ENCODE measurements at places on chromosomes 4 and X.

DNA sequence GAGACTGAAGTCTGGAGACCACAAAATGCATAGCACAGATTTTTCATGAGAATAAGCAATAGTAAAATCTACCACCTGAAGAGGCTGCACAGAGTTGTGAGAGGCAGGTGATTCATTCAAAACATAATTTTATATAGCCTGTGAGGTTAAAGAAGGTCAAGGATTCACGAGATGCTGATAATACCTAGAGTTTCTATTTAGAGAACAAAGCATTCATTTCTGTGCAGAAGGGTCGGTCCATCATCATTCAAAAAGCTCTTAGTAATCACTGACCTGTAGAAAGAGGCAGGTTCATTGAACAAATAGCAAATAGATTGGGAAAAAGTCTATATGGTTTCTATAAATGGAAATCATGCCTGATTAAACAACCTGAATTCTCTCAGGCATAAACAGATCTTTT, 26.6 kb downstream of the GABRB1 start:
- no peak for DNase-seq

- DNase-seq, result no peak
Measured at GRCh38 chrX:28351801-28352200, 235.4 kb upstream of the IL1RAPL1 start.

GRCh38 chr4:85372966-85373365, 102.0 kb upstream of the ARHGAP24 start:
- no peak for DNase-seq

DNA sequence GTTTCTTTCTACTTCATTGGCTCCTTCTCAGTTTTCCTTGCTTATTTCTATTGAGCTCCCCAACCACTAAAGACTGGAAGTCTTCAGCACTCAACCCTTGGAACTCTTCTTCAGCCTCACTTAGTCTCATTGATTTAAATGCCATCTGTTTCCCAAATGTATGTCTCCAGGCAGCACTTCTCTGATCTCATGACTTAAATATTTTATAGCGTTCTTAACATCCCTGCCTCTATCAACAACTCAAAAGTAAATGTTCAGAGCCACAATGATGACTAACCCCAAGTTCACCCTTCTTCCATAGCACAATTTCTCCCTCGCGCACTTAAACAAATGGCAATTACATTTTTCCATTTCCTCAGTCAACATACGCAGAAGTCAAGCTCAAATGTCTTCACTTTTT, 1393.3 kb downstream of the ARAP2 start:
- DNase-seq, result no peak

- DNase-seq, result no peak
Measured at GRCh38 chrX:150842198-150842685, 56.2 kb downstream of the CD99L2 start.

- no peak for DNase-seq
Measured at GRCh38 chr4:25929298-25929686, 15.3 kb downstream of the SMIM20 start.

DNA sequence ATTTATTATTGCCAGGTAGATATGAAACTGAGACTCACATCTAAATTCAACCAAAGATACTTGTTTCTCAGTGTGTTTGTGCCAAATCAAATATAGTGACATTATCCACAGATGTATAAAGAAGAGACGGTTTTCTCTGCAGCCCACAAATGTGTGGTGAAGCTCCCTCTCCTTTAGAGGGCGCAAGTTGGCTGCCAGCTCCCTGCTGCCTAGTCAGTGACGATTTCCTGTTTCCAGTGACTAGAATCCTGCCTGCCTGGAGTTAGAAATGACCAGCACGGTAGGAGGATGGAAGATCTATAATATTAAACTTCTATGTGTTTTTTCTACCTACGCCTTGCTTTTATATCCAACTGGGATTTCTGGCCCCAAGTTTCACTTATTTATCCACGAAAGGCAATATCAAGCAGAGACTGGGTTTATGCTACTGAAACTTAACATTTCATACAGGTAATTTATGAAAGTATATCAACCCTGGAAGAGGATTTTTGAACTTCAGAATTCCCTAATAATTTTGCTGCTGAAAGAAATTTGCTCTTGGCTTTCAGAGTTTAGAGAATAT, 1793.7 kb upstream of the TENM3 start:
- no peak for DNase-seq

DNA sequence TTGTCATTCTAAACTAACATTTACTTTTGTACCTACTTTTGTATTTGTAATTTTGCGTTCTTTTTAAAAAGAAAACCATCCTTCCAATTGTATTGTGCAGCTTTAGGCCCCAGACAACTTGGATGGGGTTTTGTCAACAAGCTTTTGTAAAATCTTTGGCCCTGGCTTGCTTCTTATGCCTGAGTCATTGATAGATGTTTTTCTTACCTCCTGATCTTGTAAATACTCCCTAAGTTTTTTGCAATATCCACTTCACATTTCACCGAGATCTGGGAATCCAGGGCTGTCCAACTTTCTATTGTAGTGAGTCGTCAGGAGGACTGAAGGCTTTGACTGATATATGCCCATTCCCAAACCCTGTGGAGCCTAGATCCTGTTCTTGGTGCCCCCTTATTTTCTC, 126.9 kb upstream of the GUCY1A1 start:
- no peak for DNase-seq

DNA sequence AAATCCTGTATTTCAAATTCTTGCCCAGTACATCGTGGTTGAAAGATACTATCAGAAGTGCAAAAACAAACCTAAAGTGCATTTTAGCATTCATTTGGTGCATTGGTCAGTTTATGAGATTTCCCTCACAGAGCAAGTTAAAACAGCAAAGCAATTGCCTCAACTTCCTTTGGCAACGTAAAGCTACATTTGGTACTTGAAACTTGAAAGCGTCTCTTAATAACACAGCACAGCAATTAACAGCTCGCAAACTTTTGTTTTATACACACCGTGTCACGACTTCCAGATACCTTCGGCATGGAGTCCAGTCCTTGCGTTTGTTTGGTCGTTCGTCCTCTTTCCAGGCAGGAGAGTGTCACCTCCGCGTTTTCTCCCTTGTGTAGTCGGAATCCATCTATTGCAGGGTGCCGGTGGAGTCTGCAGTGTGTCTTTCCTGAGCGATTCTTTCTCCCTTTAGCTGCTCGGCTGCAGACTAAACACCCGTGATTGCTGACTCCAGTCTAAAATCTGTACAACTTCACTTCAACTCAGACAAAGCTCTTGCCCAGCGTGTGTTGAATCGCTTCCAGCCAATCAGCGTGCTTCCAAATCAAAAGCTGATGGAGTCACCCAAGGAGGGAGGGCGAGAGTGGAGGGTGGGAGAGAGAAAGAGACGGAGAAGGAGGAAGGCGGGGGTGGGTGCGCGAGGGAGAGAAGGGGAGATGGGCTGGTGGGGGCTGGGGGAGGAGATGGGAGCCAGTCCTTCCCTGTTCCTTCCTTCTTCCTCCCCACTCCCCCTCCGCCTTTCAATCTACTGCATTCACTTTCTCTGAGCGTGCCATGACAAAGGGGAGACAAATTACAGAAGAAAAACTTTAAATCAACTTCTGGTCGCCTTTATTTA, at the start of gene PCDH18:
PCDH18 (minus strand) TSS at position 509 of the 883 bp plus-strand sequence; CDS start at position 103, 406 bp downstream.
- no peak for DNase-seq

- DNase-seq, result no peak
Measured at GRCh38 chr4:189128341-189128740, 812.3 kb upstream of the FRG1 start.

DNA sequence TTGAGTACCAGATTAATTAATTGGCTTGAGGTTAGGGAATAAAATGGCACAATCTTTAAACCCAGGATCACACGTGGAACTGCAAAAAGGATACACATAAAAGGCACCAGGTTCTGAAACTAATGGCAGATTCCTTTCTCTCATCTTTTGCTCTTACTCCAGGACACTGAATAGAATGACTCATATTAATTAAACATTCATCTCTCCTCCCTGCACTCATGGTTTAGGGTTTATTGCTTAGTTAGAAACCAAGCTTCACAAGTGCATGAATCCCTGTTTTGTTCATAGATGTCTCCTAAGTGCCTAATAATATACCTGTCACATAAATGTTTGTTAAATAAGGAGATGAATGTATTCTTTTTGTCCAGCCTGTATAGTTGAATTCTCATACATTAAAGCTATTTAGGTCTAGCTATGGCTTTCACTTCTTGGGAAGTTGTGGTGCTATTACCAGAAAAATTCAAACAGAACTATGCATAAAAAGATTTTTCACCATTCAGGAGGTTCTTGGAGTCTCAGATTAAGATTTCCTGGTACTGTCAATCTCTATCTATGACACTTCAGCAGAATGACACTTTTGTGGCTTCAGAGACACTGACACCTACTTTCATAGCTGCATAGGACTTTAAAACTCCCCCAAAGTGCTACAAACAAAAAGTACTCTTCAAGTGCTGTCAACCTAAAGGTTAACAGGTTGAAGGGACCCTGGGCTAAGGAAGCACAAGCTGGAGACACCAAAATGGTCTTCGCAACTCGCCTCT, 7.4 kb downstream of the CORIN start:
- DNase-seq, result no peak

DNA sequence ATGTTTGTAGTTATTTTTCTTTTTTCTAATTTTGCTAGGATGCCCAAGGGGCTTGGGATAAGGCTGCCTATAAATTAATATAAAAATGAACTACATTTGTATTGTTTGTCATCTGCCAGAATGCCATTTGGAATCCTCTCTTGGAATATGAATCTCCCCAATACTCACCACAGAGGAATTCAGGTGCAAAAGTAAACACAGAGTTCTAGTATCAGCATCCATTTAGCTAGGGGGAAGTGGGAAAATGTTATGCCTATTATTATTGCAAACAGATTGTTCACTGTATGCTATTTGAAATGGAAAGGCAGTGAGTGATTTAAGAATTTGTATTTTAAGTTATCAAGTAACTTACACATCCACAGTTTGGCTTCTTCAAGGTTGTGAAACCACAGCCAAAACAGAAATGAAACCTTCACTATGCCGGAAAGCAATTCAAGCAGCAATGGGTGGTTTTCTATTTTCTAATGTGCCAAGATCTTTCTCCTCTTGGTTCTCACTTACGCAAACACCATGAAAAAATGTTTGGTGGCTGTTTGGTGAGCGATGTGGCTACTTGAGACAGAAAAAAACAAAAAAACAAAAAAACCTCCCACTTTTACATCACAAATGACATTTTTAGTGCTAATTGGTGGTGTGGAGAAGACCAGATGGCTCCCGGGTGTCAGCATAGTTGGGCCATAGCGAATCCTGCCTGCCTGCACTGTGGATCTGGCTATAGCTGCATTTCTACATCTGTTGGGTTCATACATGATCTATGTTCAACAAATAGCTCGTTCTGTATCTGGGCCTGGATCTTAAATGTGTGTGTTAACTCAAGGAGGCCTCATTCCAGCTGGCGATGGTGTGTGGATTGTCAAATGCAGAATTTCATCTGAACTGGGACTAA, 200.8 kb upstream of the GIMD1 start:
- DNase-seq, result no peak

- DNase-seq, result no peak
Measured at GRCh38 chrX:51420610-51421009, 75.8 kb downstream of the NUDT11 start.

DNA sequence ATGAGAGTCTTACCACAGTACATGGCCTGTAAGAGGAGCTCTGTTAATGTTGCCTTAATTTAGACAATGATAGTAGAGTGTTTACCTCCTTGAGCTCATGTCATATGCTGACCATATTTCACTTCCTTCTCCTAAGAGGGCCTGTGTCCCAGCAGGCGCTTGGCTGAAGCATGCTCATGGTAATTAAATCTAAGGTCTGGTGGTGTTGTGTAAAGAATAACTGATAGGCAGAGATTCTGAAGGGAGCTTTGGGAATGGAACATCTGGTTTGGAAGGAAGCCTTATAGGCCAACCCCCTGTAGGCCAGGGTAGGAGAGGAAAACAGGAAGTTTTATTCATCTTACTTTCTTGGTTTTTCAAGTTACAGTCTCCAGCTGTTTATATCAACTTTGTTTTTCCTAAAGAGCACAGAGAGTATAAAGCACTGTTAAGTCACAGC, 300.2 kb downstream of the USP46 start:
- no peak for DNase-seq

- DNase-seq, result no peak
Measured at GRCh38 chr4:103074744-103075434, 1.7 kb downstream of the SLC9B2 start.

GRCh38 chr4:138959097-138959815, 56.3 kb upstream of the NOCT start:
- no peak for DNase-seq

GRCh38 chrX:9476810-9477575, 12.1 kb downstream of the TBL1X start:
- DNase-seq, result no peak

DNA sequence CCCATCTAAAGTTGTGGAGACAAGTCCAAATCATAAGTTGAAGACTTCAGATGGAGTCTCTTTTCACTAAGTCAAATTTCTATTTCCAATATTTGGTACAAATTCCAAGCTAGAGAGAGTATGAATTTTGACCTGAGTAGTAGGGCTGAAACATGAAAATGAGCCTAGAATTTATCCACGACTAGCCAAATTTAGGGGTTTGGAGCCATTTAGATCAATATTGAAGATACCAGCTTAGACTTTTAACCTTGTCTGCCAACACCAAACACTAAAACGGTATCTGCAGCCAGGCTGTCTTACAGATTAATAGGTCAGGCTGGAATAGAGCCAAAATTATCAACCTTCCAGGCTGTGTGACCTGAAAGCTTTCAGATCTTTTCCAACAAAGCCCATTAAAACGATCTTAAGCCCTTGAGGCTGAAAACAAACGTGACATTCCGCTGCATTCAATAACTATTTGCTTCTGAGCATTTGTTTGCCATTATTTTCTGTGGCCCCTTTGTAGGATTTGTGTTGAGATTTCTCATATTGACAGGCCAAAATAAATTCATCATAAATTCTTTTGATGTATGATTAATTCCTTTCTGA, 268.7 kb upstream of the DKK2 start:
- no peak for DNase-seq

- DNase-seq, result no peak
Measured at GRCh38 chr4:89108091-89108490, 3.2 kb upstream of the TIGD2 start.

DNA sequence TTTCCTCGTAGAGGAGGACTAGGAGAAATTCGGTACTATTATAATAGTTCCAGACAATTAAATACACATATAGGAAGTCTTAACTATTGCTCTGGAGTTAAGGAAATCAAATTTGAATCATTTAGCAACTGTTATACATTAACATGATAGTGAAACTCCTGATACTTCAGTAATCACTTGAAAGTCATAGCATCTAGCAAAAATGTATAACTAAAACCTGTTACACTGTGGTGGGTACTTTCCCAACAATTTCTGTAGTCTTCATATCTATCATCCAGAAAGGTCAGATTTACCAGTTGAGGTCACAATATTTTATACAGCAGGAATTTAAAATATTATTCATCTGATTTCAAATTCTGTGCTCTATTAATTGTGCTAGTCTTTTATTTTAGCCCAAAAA, 669.6 kb upstream of the PCDH10 start:
- no peak for DNase-seq

GRCh38 chr4:166941629-166942028, 292.7 kb downstream of the SPOCK3 start:
- DNase-seq, result no peak

GRCh38 chr4:63492515-63492914, 916.7 kb downstream of the TECRL start:
- no peak for DNase-seq

GRCh38 chr4:107616838-107617389, 103.1 kb downstream of the PAPSS1 start:
- no peak for DNase-seq

All from CD4-positive, alpha-beta T cell treated with Interferon gamma for 1 hour (primary cell).